ENCODE measurements at places on chromosomes 2 and 18.

GRCh38 chr2:232420463-232421188 lies 14.0 kb downstream of the ALPG start:
- DNase-seq = peak; percentile 53

DNA sequence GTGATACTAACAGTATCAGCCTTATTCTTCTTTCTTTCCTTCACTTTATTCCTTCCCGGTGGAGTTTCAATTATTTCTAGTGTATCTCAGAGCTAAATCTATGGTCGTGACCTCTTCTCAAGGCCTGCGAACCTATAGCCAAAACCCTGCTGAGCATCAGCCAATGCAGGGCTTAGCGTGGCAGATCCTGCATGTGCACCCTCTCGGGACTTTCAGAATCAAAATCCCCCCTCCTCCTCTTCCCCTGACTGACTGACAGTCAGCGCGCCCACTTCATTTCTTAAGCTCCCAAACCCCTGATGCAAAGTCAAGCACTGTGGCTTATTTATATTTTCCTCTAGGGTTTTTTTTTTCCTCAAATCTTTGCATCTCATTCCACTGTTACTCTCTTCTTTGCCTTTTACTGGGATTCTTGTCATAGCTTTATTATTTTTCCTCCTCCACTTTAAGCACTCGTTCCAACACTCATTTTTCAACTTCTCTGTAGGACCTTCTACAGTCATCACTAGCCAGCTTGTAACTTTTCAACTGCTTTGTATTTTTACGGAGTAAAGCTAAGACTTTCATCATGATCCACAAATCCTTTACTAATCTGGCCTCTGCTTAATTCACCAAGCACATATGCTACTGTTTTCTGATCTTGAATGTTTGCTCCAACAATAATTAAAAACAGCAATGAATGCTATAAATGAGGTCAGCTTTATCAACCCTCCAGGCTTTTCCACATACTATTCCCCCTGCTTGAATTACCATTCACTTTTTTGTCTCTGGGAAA lies 896.5 kb upstream of the PIK3C3 start:
- DNase-seq = no peak

DNA sequence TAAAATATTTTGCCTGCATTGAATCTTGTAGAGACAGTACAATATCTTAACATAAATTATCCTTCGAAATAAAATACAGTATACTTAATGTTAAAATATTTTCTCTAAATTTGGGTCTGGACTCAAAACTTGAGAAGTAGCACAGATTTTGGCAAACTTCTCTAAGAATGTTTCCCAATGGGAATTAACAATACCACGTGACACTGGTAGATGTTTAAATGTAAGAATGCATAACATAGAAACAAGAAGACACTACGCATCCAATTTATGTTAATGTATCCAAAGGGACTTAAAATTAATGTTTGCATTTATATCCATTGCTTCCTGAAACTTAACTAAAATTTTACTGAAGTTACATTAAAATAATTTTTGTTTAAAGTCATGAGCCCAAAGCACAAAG lies 1460.9 kb downstream of the LRP1B start:
- DNase-seq = no peak

DNA sequence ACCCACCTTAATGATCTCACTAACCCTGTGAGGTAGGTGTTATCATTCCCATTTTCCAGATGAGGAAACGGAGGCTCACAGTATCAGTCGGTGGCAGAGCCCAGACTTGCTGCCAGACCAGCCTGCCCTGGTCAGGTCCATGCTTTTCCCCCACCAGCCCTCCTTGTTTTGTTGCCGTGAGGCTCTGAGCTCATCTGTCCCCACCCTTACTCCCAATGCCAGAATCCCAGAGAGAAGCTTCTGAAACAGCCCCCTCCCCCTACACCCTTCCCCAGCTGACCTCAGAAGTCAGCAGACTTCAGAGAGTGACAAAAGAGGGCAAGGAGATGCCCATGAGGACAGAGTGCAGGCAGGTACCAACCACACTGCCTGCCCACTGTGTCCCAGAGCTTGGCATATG lies 20.8 kb upstream of the TNS1 start:
- no peak for DNase-seq
